HepG2 (cell line): ENCODE measurements at places on chromosomes 3 and 15. TPM values are rescaled to one million over a fixed set of nuclear protein-coding genes. Genes with fewer than 3 reads are reported as not detected.

Gene ARRDC4
- total RNA-seq = 1.5 and 2.5 TPM in 2 replicates

Gene CTXN2
- total RNA-seq = not detected in 2 replicates

Gene MYO5C
- total RNA-seq = 23.7 and 37.3 TPM in 2 replicates

GRCh38 chr3:132117642-132118041 lies 82.8 kb upstream of the CPNE4 start:
- DNase-seq = no peak

Gene ALDH1A3
- total RNA-seq = not detected in 2 replicates

Gene GDPGP1
- 4.3 and 5.0 TPM in 2 replicates for total RNA-seq

- peak; percentile 55 for DNase-seq
These were observed 188.4 kb upstream of the THRB start for GRCh38 chr3:24683090-24683489.

Gene SEMA5B
- not detected in 2 replicates for total RNA-seq

- no peak for DNase-seq
These were observed 47.9 kb downstream of the USP13 start for GRCh38 chr3:179700716-179701115.

DNA sequence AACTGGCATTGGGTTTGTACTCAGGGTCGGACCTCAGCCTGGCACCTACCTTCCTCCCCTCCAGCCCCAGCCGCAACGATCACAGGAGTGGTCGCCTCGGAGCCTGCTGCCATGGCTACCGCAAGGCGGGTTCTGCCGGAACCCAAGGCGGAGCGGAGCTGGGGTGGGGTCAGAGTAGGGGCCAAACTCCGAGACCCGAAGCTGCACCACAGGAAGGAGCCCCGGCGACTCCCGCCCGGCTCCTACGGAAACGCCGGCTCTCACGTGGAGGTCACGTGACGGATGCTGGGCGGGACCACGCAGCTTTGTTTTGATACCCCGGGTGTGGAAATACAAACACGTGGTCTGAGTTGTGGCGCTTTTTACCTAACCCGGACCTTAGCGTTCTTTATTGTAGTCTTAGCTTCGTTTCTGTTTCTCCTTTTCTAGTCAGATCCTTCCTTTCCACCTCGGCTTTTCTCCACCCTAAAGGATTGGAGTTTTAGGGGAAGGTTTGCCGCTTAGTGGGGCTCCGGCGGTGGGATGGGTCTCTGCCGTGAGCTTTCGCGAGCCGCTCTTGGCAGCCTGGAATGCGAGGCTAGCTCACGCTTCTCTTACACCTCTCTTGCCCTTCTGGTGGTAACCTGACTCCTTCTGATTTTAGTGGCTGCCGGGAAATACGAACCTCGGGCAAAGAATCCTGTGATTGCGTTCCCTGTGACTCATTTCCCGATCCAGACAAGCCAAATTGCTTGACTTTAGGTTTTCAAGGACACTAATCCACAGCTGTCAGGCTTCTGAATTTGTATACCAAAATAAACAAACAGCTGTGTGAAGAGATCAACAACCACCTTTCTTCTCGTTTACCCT lies at the start of gene HSPBAP1:
Gene HSPBAP1 (minus strand): TSS at position 264 of the 849 bp plus-strand sequence. CDS start 151 bp downstream, at position 113.
- peak; percentile 84 for DNase-seq

DNA sequence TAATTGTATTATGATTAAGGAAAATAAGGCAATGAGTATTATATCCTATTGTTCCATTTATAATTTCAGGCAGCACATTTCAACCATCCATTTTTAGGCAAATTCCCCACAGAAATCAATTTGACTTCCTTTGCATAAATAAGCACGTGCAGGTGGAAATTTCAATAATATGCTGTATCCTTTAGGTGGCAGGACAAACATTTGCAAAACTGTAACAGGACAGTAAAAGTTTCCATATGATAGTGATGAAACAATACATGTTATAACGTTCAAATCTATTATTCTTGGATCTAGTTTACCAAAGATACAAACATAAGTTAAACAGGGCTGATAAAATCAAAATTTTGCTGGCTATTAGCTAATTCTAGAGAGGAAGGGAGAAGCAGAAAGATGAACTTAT lies 8.5 kb downstream of the UACA start:
- no peak for DNase-seq

- DNase-seq = no peak
These were observed 9.6 kb upstream of the CFAP44 start for GRCh38 chr3:113450911-113451310.

Gene DNAJC13
- total RNA-seq = 26.2 and 37.5 TPM in 2 replicates

Gene CD86
- total RNA-seq = not detected in 2 replicates

Gene LMAN1L
- not detected in 2 replicates for total RNA-seq

DNA sequence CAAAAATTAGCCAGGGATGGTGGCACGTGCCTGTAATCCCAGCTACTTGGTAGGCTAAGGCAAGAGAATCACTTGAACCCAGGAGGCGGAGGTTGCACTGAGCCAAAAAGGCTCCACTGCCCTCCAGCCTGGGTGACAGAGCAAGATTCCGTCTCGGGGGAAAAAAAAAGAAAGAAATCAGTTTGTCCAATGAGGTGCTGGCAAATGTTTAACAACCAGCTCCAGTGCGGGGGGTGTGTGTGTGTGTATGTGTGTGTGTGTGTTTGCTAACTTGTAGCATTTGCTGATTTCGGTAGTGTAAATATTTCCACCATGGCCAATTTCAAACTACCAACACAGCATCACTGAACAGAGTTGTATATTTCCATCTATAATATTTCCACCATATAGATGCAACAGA lies 23.8 kb upstream of the IDH2 start:
- peak; percentile 59 for DNase-seq

DNA sequence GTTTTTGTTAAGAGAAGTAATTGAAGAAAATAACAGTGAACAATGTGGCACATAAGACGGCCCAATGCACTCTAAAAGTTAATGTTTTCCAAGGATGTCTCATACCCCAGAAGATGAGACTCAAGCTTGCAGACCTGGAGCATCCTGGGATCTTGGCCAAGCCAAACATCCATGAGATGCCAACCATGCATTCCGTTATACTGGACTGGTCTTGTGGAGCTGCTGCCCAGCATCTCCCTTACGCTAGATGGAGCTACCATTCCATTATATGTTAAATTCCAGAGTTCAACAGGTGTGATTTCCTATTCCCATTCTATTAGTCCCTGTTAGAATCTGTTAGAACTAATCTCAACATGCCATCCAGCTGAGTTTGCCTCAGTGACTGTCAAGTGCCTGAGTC lies 181.8 kb downstream of the PDCD6IP start:
- peak; percentile 66 for DNase-seq

- no peak for DNase-seq
These were observed 1.2 kb upstream of the ADCY5 start for GRCh38 chr3:123449997-123450604.

DNA sequence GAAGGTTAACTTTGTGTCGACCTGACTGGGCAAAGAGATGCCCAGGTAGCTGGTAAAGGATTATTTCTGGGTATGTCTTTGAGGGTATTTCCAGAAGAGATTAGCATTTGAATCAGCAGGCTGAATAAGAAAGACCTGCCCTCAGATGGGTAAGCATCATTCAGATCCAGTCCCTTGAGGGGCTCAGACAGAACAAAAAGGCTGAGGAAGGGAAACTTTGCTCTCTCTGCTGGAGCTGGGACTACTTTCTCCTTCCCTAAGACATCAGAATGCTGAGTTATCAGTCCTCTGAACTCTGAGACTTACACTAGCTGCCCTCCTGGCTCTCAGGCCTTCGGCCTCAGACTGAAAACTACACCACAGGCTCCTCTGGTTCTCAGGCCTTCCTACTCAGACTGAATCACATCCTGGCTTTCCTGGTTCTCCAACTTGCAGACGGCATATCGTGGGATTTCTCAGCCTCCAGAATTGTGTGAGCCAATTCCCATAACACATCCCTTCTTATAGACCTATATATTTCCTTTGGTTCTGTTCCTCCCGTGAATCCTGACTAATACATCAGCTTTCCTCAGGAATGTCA lies 982.9 kb downstream of the TUSC7 start:
- no peak for DNase-seq

DNA sequence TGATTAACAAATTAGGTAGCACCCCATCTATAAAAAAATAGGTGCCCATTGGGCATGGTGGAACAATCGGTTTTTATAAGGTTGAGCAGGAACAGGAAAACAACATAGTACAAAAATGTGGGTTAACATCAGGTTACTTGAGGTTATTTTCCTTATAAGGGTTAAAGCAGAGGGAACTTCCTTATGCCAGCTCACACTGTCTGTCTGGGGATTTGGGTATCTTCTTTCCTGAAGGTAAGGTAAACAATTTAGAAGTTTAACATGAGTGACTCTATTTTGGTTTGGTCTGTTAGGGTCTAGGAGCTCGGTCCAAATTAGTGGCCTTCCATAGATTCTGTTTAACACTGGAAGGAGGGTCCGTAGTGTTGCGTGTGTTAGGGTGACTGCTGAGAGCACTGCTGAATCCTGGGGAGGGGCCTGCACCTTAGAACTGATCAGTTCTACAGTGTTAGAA lies 14.7 kb downstream of the CHD2 start:
- DNase-seq = no peak

Gene TM2D3
- 17.8 and 31.1 TPM in 2 replicates for total RNA-seq

- DNase-seq = peak; percentile 21
These were observed 122.4 kb downstream of the THSD4 start for GRCh38 chr15:71237456-71238188.

Gene NXPE3
- 4.7 and 5.3 TPM in 2 replicates for total RNA-seq

GRCh38 chr15:34625007-34625406 lies 41.6 kb upstream of the GOLGA8B start:
- no peak for DNase-seq
